Epithelial cell of proximal tubule (primary cell): ENCODE measurements at places on chromosomes 4 and X.

DNA sequence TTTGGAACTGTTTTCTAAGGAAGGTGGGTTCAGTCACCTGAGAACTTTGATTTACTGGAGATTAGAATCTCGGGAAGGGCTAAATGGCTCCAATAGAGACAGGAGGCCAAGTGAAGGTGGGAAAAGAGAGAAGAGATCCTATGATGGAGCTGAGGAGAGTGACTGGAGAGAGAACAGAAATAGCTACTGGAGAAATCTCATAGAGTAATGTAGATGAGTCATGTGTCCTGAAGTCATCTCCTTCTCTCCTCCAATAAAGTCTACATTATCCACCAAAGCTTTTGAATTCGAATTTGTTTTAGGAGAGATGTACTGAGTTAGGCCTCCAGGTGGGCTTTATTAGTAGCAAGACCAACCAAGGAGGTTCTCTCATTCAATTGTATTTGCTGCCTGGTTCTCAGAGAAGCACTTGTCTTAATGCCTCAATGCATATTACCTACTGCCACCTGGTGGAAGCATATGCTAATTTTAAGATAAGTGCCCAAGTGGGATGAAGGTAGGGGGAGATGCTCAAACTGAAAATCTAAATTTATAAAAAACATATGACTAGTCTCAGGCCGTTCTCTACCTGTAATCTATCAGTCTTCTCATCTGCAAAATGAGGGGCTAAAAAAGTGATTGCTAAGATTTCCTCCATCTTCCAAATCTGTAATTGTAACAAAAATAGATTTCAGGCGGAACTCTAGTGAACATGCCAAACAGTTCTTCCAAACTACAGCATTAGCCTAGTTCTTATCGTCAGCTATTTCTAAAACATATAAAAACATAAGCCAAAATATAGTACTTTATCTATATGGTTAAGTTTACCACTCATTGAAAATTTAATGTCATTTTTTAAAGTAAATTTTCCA is 24.4 kb downstream of the TXK start:
- no peak for DNase-seq

- DNase-seq: no peak
These were observed 164.6 kb downstream of the BANK1 start for GRCh38 chr4:101954975-101955678.

- peak; percentile 91 for DNase-seq
These were observed 21.1 kb upstream of the SORBS2 start for GRCh38 chr4:185833055-185833598.

DNA sequence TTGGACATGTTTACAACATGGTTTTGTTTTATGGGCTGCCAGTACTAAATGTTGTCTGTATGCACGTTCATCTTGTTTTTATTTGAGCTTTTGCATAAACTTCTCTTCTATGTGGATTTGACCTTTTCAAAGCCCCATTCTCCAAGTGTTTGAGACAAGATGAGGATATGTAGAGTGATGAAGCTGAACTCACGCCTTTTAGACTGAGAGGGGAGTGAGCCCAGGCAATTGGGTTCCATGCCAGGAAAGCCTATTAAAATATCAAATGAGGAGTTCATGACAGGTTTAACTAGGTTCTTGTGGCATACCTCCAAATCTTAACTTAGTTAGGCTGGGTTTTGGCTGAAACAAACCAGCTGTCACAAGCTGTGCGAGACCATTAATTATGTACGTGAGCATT is 170.4 kb upstream of the LDB2 start:
- DNase-seq: no peak

- peak; percentile 44 for DNase-seq
These were observed 73.7 kb upstream of the ACSL1 start for GRCh38 chr4:184899261-184900134.

GRCh38 chr4:4862071-4862551 is 2.6 kb downstream of the MSX1 start:
- no peak for DNase-seq
